ENCODE measurements at places on chromosomes 4 and X. TPM values are rescaled to one million over a fixed set of nuclear protein-coding genes. Genes with fewer than 3 reads are reported as not detected.

The MAGEE1 gene
- 1.2 TPM for total RNA-seq

The PROM1 gene
- 0.17 TPM for total RNA-seq

The TSPYL2 gene
- total RNA-seq: 9.2 TPM

The JADE3 gene
- 4.1 TPM for total RNA-seq

The SMIM10L2A gene
- total RNA-seq: 0.66 TPM

The MAGEA6 gene
- not detected for total RNA-seq

The GK2 gene
- total RNA-seq: not detected

The UGT8 gene
- not detected for total RNA-seq

The PJA1 gene
- total RNA-seq: 28.2 TPM

The NAA10 gene
- 31.6 TPM for total RNA-seq

The VCX gene
- total RNA-seq: not detected

The RFC1 gene
- 52.4 TPM for total RNA-seq

The OFD1 gene
- 15.5 TPM for total RNA-seq

Data from fibroblast of lung (primary cell).